Chondrocyte (in vitro differentiated cells): ENCODE measurements at places on chromosomes 5 and 9. TPM values are rescaled to one million over a fixed set of nuclear protein-coding genes. Genes with fewer than 3 reads are reported as not detected.

Gene DMRT2
- total RNA-seq, result not detected in 3 replicates

Gene SLC35D2
- 10.3 to 14.2 TPM (median 13.0 TPM) in 3 replicates for total RNA-seq

Gene RASEF
- 0.27 to 0.41 TPM in 2 of 3 replicates, not detected in the other for total RNA-seq

Gene FAM81B
- not detected in 3 replicates for total RNA-seq

Gene INSL6
- not detected in 3 replicates for total RNA-seq

Gene TCF7
- total RNA-seq, result 0.53 to 1.2 TPM (median 0.55 TPM) in 3 replicates

Gene TUSC1
- total RNA-seq, result not detected in 3 replicates

Gene UBE2QL1
- total RNA-seq, result 0.17 to 0.36 TPM (median 0.31 TPM) in 3 replicates

DNA sequence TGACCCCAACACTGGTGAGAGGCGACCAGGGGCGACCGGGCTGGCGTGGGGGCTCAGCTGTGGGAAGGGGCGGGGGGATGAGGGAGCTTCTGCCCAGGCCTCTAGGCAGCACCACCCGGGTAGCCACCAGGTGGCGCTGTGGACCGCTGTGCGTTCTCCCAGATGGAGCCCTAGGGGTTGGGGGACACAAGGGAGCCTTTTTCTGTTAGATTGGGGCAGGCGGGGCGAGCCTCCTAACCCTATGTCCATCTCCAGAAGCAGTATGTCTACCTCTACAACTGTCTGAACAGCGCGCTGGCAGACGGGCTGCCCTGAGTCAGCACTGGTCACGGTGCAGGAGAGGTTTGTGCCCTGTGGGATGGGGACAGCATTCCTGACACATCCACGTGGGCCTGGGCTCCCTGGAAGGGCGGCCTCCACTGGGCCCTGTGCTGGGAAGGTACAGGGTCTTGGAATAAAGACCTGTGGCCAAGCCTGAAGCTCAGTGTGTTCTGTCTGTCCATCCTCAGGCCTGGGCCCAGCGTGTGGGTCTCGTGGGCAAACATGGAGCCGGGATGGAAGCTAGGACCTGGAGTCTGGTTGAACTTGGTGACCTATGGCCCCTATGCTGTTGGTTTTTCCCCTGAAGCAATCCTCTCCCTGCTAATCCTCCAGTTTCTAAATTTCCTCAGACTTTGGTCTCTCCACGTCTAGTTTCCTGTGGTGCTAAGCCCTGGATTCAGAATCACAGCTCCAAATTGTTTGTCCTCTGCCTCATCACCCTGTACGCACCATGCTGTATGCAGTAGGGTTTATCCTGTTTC, 23.1 kb upstream of the SPTLC1 start:
- H3K27ac ChIP-seq, result no peak overlapping the region
- no peak overlapping the region for H3K4me3 ChIP-seq
- H3K36me3 ChIP-seq, result no peaks in the 10 kb centered on the region
- no peak for DNase-seq
- peaks cover 47% of the 10 kb centered on the region for H3K4me1 ChIP-seq

GRCh38 chr9:136474021-136474640, 8.7 kb downstream of the SEC16A start:
- peaks cover 4% of the 10 kb centered on the region for H3K4me1 ChIP-seq
- H3K4me3 ChIP-seq, result no peak overlapping the region
- DNase-seq, result no peak
- no peak overlapping the region for H3K27ac ChIP-seq
- H3K27me3 ChIP-seq, result no peaks in the 10 kb centered on the region

DNA sequence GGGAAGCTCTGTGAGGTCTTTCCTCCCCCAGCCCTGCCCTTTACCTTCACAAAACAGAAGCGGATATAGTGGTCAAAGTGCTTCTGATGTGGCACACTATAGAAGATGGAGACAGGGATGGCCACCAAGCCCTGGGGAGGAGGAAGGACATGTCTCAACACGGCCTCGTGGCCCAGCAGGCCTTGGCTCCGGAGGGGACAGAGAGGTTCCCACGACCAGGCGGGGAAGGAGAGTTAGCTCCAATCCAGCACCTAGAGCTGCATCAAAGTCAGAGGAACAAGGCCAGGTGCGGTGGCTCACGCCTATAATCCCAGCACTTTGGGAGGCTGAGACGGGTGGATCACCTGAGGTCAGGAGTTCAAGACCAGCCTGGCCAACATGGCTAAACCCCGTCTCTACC, 4.1 kb upstream of the SPOUT1 start:
- peaks cover 6% of the 10 kb centered on the region for H3K36me3 ChIP-seq
- H3K27me3 ChIP-seq, result no peaks in the 10 kb centered on the region
- DNase-seq, result no peak
- no peak overlapping the region for H3K4me3 ChIP-seq
- peaks cover 12% of the 10 kb centered on the region for H3K4me1 ChIP-seq

- no peaks in the 10 kb centered on the region for H3K27me3 ChIP-seq
- H3K4me3 ChIP-seq, result no peak overlapping the region
- no peak for DNase-seq
- peaks cover 2% of the 10 kb centered on the region for H3K36me3 ChIP-seq
These were observed 17.8 kb downstream of the UNC13B start for GRCh38 chr9:35179347-35180280.

DNA sequence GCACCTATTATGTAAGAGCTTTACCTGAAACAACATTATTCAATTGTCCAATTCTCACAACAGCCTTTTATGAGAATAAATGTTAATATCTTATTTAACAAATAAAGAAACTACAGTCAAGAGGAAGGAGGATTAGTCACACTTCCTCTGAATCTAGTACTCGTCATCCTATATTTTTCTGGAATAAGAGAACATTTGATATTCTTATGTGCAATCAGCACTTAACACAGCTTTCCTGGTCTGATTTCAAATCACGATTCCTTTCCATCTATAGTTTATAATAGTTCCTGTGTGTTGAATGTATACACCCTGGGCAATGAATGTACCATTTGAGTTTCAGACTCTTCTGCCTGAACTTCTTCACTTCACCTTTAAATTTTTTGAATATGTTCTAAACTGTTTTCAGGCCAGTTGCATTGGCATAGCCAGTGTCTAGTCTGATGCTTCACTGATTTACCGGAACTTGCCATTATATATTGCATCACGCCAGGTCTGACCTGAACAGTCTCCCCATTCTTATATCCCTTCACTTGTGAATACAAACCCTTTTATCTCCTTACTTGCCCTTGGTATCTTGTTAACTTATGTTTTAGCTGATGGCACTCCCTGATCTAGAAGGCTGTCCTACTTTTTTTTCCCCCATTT, 698.3 kb downstream of the MAT2B start:
- no peaks in the 10 kb centered on the region for H3K36me3 ChIP-seq
- no peak overlapping the region for H3K4me3 ChIP-seq
- no peak for DNase-seq
- peak overlapping the region; percentile 0 for H3K27ac ChIP-seq
- H3K4me1 ChIP-seq, result peaks cover 21% of the 10 kb centered on the region
- H3K27me3 ChIP-seq, result no peaks in the 10 kb centered on the region

- H3K4me1 ChIP-seq, result no peaks in the 10 kb centered on the region
- no peak overlapping the region for H3K4me3 ChIP-seq
- H3K36me3 ChIP-seq, result no peaks in the 10 kb centered on the region
- H3K27ac ChIP-seq, result no peak overlapping the region
- DNase-seq, result no peak
- H3K27me3 ChIP-seq, result peaks cover 2% of the 10 kb centered on the region
These were observed 251.8 kb upstream of the CDH9 start for GRCh38 chr5:27290172-27290571.

GRCh38 chr9:128457207-128457606, 1.4 kb downstream of the ODF2 start:
- DNase-seq, result no peak
- peaks cover 5% of the 10 kb centered on the region for H3K36me3 ChIP-seq
- no peaks in the 10 kb centered on the region for H3K27me3 ChIP-seq
- peaks cover 18% of the 10 kb centered on the region for H3K4me1 ChIP-seq

GRCh38 chr9:125743682-125744428, 3.3 kb upstream of the PBX3 start:
- H3K36me3 ChIP-seq, result no peaks in the 10 kb centered on the region
- no peak for DNase-seq
- no peak overlapping the region for H3K27ac ChIP-seq
- H3K4me3 ChIP-seq, result no peak overlapping the region

GRCh38 chr9:95876138-95876444, 600 bp downstream of the ERCC6L2 start:
- H3K27ac ChIP-seq, result no peak overlapping the region
- DNase-seq, result no peak
- no peaks in the 10 kb centered on the region for H3K27me3 ChIP-seq

DNA sequence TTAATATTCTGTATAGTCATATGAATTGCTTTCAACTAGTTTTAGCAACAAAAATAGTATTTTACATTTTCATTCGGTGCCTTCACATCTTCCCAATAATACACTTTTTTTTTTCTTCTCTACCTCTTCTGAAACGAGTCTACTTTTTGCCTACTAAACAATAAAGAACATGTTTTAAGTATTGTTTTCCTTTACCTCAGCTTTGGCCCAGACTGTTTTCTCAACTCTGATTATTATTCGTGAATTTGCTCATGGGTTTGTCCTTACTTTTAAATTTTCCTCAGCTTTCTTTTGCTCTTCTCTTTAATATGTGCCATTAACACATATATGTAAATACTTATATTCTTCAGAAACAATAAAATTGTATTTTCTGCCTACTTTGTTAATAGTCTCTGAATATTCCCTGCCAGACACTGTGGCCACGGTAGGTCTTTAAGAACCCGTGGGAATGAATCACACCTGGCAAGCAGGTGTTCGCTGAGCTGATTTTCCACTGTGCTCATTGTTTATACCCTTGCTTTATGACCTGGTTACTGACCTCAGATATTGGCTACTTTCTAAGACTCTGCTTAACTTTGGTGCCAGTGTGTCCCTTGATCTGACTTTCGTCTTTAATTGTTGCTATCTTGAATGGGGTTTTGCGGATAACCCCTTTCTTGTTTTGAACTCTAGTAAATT, 49.1 kb downstream of the FAM170A start:
- peaks cover 2% of the 10 kb centered on the region for H3K27me3 ChIP-seq
- H3K36me3 ChIP-seq, result peaks cover 1% of the 10 kb centered on the region
- no peak overlapping the region for H3K4me3 ChIP-seq
- DNase-seq, result no peak

DNA sequence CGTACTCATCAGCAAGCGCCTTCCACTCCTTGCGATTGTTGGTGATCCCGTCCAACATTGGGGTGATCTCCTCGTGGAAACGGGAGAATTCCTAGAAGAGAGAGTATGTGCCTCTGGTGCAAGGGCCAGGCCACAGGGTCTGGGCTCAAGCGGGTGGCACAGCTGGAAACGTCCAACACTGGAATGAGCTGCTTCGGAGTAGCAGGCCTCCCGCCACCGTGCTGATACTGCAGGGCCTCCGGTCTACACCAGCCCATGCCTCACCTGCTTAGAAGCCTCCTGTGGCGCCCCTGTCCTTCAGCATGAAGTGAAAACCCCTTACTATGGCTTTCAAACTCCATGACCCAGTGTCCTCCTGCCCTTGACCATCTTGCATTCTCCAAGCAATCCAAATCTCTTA, 81.4 kb downstream of the PDE6A start:
- H3K36me3 ChIP-seq, result peaks cover 7% of the 10 kb centered on the region
- H3K27ac ChIP-seq, result no peak overlapping the region
- H3K27me3 ChIP-seq, result no peaks in the 10 kb centered on the region
- peaks cover 7% of the 10 kb centered on the region for H3K4me1 ChIP-seq

DNA sequence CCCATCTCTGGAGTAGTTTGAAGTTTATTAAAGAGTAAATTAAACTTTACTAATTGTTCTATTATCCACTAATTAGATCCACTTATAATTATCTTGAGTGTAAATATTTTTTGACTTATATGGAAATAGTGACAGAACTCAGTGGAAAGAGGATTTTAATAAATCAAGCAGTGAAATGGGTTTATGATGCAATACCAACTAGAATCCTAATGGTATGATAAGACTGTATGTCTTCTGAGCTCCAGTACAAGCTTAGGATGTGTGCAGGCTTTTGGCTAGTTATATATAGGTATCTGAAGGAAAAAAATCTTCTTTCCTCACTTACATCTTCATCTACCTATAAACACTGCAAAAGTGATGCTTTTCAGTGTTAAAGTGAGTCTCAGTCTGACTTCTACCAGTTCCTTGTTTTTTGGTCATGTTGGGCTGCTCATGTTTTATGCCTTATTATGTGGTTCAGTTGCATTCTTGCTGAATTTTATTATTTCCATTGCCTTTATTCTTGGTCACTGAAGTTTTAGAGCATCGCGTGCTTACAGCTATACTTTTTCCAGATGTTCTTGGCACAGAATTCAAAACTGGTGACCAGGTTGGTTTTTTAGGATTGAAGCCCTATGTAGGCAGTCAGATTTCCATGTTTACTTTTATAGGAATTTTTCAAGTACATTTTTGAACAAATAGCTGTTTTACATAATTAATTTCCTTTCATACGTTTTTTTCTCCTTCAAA, 30.5 kb downstream of the XRCC4 start:
- H3K27ac ChIP-seq, result no peak overlapping the region
- no peak for DNase-seq
- no peaks in the 10 kb centered on the region for H3K27me3 ChIP-seq
- H3K4me1 ChIP-seq, result no peaks in the 10 kb centered on the region
- no peak overlapping the region for H3K4me3 ChIP-seq

DNA sequence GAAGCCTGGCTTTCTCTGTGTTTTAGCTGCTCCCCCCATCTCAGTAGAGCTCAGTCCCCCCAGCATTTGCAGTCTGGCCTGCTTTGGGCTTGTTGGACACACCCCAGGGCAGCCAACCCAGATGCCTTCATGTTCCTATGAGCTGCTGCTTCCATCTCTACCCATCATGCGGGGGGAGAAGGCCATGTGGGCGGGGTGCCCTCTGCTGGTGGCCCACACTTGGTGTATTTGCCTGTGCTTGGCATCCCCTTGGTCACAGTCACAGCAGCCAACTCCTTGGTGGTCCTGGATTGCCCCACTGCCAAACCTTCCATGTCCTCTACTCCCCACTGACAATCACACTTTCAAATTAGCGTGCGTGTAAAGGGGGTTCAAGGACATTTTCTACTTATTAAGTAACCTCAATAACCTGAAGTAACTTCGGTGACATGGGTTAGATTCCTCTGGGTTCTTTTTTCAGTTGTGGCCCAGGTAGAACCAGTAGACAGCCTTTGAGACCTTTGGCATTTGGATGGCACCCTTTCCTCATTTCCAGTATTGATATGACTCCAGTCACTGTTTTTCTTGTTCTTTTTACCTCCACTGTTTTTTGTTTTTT, 42.8 kb downstream of the SNX30 start:
- no peak overlapping the region for H3K27ac ChIP-seq
- H3K4me3 ChIP-seq, result no peak overlapping the region
- no peak for DNase-seq
- H3K36me3 ChIP-seq, result no peaks in the 10 kb centered on the region

- peaks cover 1% of the 10 kb centered on the region for H3K36me3 ChIP-seq
- peak; percentile 68 for DNase-seq
- no peak overlapping the region for H3K27ac ChIP-seq
These were observed 3.9 kb upstream of the LPCAT1 start for GRCh38 chr5:1527533-1528205.

DNA sequence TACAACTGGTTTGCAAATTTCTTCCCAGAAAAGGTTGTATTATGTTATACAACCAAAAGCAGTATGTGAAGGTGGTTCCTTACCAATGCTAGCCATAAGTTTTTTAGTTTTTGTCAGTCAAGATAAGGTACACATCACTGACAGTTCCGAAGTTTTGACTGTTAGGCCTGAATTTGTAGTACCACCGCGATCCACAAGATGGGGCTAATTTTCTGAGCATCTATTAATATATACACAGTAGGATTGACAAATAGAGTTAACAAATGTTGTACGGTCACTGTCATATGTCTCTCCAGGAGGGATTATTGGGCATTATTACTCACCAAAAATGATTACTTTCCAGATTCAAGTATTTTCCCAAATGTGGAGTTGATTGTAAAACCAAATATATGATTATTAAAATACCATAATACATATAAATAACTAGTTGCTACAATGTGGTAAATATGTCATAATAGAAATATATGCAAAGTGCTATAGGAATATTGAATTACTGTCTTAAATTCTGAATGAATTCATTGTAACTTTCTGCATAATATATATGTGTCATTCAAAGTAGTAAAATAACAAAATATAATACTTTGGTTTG, 28.4 kb upstream of the LRRC19 start:
- no peaks in the 10 kb centered on the region for H3K4me1 ChIP-seq
- H3K36me3 ChIP-seq, result no peaks in the 10 kb centered on the region
- no peak overlapping the region for H3K27ac ChIP-seq
- no peak for DNase-seq
